ENCODE measurements at places on chromosomes 4 and X.

DNA sequence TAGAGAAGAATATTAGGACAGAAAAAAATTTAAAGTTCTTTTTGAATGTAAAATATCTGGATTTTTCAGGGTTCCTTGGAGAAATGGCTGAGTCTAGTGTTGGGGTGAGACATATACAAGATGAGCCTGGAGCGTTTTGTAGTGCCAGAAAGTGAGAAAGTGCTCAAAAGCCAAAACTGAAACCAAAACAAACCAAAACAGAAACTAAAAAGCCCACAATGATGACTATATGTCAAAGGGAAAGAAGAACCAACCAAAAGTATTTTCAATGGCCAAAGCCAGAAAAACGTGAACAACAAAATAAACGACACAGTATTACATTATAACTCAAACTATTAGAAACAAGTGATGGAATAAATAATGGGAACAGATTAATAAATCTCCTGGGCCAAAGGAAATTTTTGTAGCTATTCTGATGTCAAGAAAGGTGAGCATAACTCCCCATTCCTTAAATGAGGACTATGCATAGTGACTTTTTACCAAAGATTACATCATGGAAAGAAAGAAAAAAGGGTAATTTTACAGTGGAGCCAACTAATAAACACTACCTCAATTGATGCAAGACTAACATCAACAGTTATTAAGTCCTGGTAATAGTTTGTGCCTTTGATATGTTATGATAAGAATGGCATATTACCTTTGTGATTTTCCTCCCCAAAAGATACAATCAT lies 1137.6 kb downstream of the C4orf33 start:
- DNase-seq, result no peak

GRCh38 chr4:40446839-40447238 lies 111.7 kb downstream of the CHRNA9 start:
- no peak for DNase-seq

GRCh38 chrX:19549838-19550237 lies 34.5 kb upstream of the MAP3K15 start:
- DNase-seq, result no peak

DNA sequence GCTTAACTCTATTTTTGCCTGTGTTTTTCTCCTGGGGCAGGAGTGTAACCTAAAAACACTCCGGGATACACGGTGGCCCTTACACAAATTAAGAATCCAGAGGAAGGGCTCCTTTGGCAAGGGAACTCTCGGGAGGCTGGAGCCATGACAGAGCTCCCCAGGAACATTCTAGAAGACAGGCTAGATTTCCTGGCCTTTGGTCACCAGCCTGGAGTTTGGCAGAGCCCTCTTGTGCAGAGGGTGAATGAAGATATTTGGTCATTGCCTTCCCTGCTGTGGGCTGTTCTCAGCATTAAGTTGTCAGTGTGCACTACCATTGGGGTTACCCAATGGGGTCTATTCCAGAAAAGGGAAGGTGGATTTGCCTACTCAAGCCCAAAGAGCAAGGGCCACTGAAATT lies 53.8 kb upstream of the LNX1 start:
- DNase-seq, result no peak

- no peak for DNase-seq
These were observed 37.4 kb downstream of the SCD5 start for GRCh38 chr4:82761229-82761628.

DNA sequence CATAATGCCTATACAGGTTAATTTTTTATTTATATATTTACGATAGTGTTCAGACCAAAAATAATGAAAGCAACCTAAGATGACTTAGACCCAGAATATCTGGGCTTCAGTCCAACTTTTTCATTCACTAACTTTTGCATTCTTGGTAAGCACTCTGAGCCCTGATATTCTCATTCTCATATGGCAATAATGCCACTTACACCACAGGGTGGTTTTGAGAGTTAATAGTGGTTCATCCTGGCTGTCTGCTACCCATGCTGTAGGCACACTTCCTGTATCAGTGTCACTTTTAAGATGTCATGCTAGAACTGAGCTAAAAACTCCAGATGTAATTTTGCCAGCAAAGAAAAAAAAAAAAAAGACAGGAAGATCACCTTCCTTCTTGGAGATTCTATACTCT lies 508.7 kb upstream of the FMR1 start:
- DNase-seq, result no peak

GRCh38 chr4:152221816-152222516 lies 313.9 kb downstream of the FBXW7 start:
- DNase-seq, result no peak

DNA sequence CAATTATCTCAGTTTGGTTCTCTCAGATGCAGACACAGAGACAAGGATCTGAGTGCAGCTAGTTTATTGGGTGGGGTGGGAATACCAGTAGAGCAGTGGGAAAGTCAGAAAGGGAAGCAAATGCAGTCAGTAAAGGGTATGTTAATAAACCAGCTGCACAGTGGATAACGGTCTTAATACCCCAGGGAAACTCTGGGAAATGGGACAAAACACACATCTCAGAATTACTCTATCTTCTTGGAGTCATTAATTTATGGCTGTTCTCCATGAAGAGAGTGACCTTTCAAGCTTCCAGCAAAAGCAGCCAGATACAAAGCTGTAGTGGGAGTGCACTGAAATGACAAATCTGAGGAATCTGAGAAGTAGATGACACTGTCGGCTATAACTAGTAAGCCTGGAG lies 73.3 kb upstream of the NALF2 start:
- no peak for DNase-seq

GRCh38 chr4:158376106-158376840 lies 145.4 kb upstream of the RXFP1 start:
- no peak for DNase-seq

Data from activated CD4-positive, alpha-beta T cell treated with anti-CD3 and anti-CD28 coated beads, Interleukin-2, amount 50 U/mL, for 1 hour (primary cell).